ENCODE measurements at places on chromosomes 4 and X. TPM values are rescaled to one million over a fixed set of nuclear protein-coding genes. Genes with fewer than 3 reads are reported as not detected.

DNA sequence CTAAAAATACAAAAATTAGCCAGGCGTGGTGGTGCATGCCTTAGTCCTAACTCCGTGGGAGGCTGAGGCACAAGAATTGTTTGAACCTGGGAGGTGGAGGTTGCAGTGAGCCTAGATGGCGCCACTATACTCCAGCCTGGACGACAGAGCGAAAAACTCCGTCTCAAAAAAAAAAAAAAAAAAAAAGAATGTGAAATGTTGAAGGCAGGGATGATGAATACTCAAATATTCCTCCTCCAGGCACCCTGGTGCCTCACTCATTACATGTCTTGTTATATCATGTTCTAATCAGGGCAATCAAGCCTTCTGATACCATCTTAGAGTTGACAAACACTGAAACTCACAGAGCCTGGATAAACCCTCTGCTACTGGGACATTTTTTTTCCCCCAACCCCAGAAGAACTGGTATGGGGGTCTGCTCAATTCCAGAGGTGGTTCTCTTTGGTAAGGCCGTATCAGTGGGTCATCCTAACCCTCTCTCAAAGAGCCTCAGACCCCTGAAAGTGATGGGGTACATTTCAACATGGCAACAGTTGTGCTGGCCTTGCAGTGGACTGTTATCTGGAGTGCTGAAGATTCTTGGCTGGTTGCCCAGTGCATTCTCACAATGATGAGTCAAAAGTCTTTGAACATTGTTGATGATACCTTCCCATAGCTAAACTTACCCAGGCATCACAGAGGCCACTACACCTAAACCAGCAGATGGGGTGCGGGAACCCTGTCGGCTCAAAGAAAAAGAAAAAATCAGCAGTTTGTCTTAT is 2.4 kb upstream of the SH3KBP1 start:
- H3K4me1 ChIP-seq, result peaks cover 6% of the 10 kb centered on the region
- no peak for DNase-seq
- H3K36me3 ChIP-seq, result no peaks in the 10 kb centered on the region
- no peak overlapping the region for H3K27ac ChIP-seq

GRCh38 chr4:120841580-120841979 is 80.9 kb downstream of the PRDM5 start:
- no peak for DNase-seq
- no peaks in the 10 kb centered on the region for H3K4me1 ChIP-seq
- no peaks in the 10 kb centered on the region for H3K36me3 ChIP-seq
- no peak overlapping the region for H3K27ac ChIP-seq
- H3K27me3 ChIP-seq, result no peaks in the 10 kb centered on the region
- H3K4me3 ChIP-seq, result no peak overlapping the region

Gene CLNK
- polyA plus RNA-seq, result 0.01 TPM

Gene NUDT10
- 0.95 TPM for polyA plus RNA-seq

Gene MAOA
- 85.8 TPM for polyA plus RNA-seq

DNA sequence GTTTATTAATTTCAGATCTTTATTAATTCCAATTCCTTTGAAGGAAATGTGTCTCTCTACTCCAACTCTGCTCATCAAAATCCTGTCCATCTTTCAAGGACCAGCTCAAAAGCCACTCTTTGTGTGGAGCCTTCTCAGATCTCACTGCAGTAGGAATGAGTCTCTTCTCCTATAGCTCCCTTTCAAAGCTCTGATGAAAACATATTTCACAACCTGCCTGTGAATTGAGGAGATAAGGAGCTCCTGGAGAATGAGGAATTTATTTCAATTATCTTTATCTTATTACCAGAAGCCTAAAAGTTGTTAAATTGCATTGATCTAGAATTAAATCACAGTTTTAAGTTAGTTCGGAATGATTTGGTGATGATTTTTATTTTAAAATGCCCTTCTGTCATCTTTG is 92.6 kb upstream of the TRPC3 start:
- no peaks in the 10 kb centered on the region for H3K36me3 ChIP-seq
- no peak overlapping the region for H3K27ac ChIP-seq
- no peaks in the 10 kb centered on the region for H3K4me1 ChIP-seq

Gene AFM
- 232 TPM for polyA plus RNA-seq

All from liver (tissue), 10 donors.